ENCODE measurements at places on chromosomes 12 and 14.

- DNase-seq, result peak; percentile 48
These were observed 604 bp downstream of the EEA1 start for GRCh38 chr12:92928421-92928961.

GRCh38 chr12:4268329-4269181, 5.0 kb upstream of the CCND2 start:
- DNase-seq, result no peak

- no peak for DNase-seq
These were observed 33.7 kb upstream of the TEAD4 start for GRCh38 chr12:2925322-2925995.

- DNase-seq, result no peak
These were observed 360.4 kb upstream of the MDGA2 start for GRCh38 chr14:48035836-48036235.

GRCh38 chr12:97595426-97595831, 132.8 kb downstream of the RMST start:
- DNase-seq, result no peak

DNA sequence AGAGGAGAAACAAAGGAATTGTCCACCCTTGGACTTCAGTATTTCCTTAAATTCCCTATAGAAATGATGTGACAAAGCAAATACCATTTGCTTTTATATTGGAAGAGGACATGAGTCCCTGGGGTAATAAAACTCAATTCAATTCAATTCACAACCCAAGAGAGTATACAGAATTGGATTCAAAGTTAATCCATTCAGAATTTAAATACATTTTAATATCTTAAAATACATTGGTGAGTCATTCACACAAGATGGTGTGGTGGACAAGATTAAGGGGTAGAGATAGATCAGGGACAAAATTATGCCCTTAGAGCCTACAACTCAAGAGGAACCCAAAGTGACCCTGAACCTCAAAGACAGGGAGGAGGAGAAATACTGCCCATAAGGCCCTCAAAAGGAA, 495.0 kb upstream of the TMPO start:
- DNase-seq, result no peak

- DNase-seq, result no peak
These were observed 3.8 kb downstream of the CLBA1 start for GRCh38 chr14:104989236-104989950.

GRCh38 chr14:34437729-34438080, 24.3 kb downstream of the SPTSSA start:
- no peak for DNase-seq

GRCh38 chr12:39824505-39825212, 205.1 kb upstream of the ABCD2 start:
- no peak for DNase-seq

GRCh38 chr14:50228313-50228712, 3.1 kb downstream of the SOS2 start:
- DNase-seq, result no peak

GRCh38 chr14:86997271-86997670, 995.7 kb downstream of the GALC start:
- DNase-seq, result no peak

DNA sequence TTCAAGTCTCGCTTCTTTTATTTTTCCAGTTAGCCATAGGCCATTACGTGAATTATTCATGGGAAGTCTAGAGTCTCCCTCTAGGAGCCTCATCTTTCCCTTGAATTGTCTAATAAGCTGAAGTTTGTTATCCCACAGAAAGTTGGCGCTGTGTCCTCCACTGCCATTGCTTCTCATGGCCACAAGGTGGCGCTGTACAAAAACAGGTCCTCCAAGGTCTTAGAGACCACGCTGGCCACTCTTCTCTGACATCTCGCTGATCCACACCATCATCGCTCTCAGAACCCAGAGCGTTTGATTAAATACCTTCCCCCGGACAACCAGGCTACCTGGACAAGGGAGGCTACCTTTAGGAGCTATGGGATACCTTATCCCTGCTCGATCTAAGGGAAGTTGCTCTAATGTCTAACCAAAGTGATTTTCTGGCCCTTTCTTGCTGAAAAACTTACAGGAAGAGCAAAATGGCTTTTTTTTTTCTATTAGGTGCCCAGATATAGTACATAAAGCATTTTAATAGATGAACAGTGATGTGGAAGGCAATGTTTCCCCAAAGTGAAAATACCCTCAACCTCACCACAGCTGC, 110.0 kb downstream of the CCDC60 start:
- no peak for DNase-seq

DNA sequence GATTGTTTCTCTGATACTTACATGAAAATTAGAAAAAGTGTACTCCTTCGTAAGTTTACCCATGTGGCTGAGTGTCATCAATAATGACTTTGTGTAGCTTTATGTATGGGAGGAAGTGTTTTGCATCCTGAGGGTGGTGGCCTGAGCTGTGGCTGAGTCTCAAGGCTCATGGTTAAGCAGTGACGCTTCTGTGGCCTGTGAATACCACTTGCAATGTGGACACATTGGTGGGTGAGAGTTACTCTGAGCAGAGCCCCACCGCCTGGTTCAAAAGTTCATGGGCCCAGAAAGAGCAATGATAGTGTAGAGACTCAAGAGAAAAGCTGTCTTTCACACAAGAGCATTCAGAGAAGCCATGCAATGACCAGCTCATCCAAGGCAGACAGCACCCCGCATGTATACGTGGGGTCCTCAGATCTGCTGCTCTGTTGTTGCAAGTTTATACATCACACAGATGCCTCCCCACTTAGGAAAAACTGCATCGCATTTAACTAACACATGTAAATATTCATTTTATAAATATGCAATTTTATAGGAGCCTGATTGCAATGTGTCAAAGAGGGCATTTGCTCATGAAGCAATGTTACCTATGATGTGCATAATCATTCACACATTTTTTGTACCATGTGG, 55.1 kb upstream of the FRMD6 start:
- no peak for DNase-seq

- no peak for DNase-seq
These were observed 17.7 kb upstream of the ANAPC7 start for GRCh38 chr12:110421159-110421661.

GRCh38 chr14:103209054-103209453, 85.8 kb downstream of the TNFAIP2 start:
- DNase-seq, result no peak

DNA sequence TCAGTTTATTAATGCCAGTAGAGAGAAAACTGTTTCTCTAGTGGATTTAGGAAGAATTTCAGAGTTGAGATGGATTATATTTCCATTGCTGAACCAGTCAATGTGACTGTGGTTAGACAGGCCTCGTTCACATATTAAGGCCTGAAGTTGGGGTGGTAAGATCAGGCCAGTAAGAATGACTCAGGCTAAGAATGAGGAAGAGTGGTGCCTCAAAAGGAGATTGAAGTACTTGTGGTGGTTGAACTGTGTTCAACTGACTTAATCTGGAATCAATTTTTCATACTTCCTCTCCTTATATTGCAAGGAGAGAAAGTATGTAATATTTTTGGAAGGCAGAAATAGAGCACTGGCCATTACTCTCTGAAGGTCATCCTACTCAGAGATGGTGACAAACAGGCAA, 37.8 kb upstream of the ATF7IP start:
- DNase-seq, result no peak

DNA sequence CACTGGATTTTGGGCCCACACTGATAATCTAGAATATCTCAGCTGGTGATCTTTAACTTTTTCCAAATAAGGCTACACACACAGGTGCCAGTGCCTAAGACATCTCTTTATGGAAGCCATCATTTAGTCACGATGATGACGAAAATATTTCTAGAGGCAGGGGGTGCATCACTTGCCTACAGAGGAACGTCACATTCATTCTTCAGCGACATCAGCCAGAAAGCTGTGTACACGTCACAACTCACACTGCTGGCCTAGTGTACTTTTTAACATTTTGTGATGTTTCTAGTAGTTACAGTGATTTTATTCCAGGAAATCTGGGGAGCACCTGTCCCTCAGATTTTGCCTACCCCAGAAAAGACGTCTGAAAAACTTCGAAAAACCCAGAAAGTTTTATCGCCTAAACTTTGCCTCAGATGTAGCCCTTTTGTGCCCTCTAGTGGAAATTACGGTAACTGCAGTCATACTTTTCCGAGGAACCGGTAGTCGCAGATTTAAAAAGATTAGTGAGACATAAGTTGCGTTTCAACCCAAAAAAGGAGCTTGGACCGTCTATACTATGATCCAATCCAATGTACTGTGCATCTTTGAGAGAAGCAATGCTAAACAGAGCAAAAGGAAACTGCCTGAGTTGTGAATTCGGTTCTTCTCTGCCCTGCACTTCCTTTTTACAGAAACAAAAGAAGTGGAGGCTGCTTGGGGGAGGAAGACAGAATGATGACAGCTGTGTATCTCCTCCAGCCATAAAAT, 64.3 kb upstream of the STON2 start:
- no peak for DNase-seq

DNA sequence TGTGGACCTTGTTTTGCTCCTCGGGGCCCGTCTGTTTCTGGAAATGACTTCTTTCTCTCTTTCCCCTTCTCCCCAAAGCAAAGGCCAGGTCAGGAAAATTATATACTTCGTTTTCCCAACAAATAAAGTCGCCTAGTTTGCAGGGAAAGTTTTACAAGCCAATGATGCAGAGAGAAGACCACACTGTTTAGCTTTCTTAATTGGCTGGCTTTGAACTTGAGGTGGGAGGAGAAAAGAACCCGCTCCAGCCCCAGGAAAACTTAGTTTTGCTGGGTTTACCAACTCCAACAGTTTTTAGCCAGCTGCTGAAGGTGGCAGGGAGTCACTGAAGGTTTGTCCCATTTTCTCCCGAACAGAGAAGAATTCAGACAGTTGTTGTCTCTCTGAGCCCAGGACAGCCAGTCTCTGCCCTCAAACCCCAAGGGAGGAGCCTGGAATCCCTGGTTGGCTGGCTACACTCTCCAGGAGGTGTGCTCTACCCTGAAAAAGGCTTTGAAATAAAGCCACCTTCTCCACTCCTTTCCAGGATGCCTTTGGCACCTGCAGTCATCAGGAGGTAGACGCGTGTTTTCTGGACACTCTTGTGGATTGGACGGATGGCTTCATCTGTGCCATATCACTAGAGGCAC, 24.8 kb downstream of the BCL11B start:
- no peak for DNase-seq

GRCh38 chr14:49240383-49240782, 345.8 kb downstream of the RPS29 start:
- no peak for DNase-seq

- DNase-seq, result no peak
These were observed 60.3 kb upstream of the GALNT9 start for GRCh38 chr12:132389526-132390286.

GRCh38 chr14:94344389-94344788, 21.3 kb upstream of the SERPINA6 start:
- DNase-seq, result no peak

DNA sequence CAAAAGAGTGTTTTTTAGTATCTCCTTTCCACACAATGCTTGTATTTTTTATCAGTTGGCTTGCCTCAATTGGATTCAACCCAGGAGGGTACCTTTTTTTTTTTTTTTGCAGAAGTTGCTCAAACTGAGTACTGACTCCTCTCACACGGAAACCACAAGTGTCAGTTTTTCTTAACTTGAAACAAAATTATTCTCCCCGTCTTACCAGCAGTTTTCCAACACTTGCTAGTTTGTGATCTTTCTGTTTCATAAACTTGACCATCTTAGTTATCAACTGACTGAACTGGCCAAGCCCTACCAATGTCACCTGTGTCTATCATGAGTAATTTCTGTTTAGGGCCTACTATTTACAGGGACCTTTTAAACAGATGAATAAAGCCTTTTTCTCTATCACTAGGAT, 34.1 kb upstream of the ITPR2 start:
- DNase-seq, result no peak

- no peak for DNase-seq
These were observed 1370.7 kb upstream of the TMEM132C start for GRCh38 chr12:126895951-126896913.

- no peak for DNase-seq
These were observed 38.0 kb upstream of the ELK3 start for GRCh38 chr12:96156211-96156610.

DNA sequence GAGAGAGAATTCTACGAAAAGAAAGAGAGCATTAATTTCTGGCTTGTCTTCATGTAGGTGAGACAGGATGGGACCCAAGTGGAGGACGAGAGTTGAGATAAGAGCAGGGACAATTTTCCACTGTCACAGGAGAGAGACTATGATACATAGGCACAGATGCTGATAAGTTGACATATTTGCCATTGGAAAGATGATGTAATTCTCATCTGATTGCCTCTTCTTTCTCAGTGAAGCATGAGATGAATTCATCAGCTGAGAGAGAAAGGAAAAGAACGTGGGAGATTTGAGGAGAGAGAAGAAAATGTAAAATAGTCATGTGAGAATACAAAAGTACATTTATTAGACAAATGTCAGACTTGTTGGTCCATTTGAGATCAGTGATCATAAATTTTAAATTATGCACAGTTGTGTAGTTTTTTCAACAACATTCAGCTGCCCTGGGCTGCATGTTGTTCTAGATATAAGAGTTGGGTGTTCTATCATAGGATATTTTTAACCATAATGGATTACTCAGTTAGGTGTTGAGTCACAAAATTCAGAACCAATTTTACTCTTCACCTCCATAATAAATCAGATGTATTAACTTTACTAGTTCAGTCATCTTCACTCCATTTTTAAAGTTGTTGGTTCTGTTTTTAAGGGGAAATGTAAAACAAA, 222.9 kb downstream of the DPY19L2 start:
- no peak for DNase-seq

DNA sequence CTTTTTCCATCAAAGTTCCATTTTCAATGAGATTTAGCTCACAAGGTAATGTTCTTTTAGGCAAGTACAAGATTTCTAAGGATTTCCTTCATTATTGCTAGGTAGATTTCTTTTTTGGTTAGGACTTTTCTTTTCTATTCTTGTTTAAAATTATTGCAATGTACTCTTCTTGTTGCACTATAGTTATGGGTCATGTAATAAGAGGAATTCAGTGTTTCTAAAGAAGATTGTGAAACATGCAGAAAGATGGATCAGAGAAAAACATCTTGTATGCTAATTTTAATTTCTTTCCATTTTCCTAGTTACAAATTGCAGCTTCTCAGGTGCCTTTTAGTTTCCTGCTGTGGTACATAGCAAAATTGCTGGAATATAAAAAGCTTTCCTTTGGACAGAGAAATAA, 56.1 kb downstream of the BTG1 start:
- no peak for DNase-seq

DNA sequence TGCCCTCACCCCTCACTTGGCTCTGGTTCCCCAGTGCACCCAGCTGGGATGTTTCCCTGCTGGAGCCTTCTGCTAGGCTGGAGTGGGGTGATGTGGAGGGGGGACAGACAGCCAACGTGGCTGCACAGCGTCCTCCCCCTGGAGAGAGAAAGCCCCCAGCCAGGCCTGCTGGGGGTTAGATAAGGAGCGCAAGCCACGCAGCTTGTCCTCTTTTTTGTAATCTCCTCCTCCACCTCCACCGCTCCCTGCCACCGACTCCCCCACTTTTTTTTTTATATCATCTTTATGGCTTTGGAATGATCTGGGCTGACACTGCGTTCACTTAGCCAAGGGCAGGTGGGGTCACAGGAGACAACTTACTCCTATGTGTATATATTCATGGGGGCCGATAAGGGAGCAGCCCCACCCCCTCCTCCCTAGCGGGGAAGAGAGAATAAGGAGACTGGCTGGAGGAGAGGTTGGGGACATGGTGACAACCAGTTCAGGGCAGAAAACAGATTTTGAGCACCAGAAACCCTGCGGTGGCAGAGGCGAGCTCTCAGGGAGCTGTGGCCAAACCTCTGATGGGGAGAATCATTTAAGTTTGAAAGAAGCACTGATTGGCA, 169.9 kb upstream of the LHX5 start:
- DNase-seq, result no peak

Data from activated T-helper 1 cell treated with anti-CD3 and anti-CD28 coated beads, Interleukin-2, amount 50 U/mL, for 16 hours (primary cell).